ENCODE measurements at places on chromosomes 3 and 15.

GRCh38 chr3:112874725-112875124 is 28.1 kb upstream of the CD200R1L start:
- no peak for DNase-seq

- DNase-seq: no peak
These were observed 18.6 kb downstream of the SAMD7 start for GRCh38 chr3:169929830-169930519.

DNA sequence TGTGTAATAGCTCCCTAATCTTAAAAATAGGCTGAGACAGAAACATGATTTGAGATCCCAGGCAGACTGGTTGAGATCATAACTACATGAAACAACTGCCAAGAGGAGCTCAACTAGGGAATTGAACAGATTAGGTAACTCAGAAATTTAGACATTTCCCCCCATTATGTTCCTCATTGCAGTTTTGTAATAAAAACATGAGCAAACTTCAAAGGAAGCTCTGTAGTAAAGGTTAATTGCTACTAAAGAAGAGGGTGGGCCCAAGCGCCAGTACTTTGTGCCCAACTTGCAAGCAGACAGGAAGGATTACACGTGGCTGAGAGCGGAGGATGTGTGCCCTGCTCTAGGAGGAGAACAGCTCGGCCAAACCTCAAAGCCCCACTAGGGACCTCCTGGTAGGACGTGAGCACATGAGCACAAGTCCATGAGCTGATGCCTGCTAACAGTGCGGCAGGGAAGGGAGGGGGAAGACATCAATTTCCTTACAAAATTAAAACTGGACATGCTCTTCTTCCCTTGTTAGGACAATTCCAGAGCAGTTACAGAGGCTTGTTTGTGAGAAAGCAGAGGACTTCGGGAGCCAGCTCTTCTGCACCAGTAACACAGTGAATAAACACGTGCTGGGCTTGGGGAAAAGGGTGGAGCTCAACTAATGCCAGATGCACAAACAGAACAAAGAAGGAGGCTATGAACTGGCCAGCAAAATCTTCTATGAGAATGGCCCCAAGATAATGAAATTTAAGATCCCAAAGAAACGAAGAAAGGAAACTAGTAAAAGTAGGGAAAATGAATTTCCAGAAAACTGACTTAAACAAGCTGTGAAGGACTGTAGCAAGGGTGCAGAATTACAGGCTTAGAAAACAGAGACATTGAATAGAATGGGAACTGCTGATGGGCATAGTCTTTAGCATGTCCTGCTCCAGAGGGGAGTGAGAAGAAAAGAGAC is 275.5 kb downstream of the MECOM start:
- DNase-seq: no peak

- DNase-seq: no peak
These were observed 9.8 kb downstream of the CTXND1 start for GRCh38 chr15:80242132-80242769.

DNA sequence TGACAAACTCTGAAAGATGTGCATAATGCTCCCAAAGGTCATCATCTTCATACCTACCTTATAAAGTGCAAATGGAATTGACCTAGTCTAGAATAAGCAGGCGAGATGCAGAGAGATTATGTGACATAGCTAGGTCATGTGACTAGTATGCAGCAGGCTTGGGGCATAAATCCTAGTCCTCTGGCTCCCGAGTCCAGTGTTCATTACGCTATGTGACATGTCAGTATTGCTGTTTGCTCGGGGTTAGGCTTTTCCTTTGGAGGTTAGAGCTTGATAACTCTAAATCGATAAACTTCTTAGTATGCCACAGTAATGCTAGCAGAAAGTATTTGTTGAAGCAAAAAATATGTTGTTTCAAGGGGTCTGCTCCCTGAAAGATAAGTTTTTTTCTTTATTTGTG is 481.7 kb upstream of the TPRG1 start:
- DNase-seq: no peak

DNA sequence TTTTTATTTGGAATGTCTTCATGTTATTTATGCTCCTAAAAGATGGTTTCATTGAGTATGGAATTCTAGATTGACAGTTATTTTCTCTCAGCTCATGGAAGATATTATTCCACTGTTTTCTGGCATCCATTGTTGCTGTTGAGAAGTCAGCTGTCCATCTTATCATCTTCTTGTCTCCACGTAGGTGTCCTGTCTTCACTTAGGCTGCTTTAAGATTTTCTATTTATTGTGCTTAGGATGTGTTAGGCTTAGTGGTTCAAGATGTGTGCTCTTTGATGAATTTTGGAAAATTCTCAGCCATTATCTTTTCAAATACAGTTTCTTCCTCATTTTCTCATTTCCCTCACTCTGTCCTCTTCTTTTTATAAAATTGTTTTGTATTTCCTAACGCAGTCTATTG is 52.0 kb downstream of the SNRK start:
- no peak for DNase-seq

GRCh38 chr3:169228522-169228921 is 435.0 kb downstream of the MECOM start:
- DNase-seq: no peak

- no peak for DNase-seq
These were observed 6.2 kb upstream of the RBMS3 start for GRCh38 chr3:29274667-29275066.

GRCh38 chr3:80655216-80655615 is 887.4 kb upstream of the ROBO1 start:
- DNase-seq: no peak

DNA sequence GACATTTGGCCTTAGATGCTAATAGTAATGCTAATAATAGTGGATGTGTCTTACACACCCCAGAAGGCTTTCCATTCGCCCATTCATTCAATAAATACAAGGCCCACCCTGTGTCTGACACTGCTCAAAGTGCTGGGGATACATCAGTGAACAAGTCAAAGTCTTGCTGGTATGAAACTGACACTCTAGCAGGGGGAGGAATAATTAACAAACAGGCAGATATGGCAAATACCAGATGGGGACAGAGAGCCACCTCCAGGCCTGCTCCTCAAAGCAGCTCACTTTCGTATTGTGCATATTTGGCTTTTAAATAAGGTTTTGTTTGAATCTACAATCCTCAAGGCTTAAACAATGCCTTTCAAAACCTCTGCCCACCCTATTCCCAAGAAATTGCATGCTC is 28.3 kb upstream of the LYZL4 start:
- no peak for DNase-seq

DNA sequence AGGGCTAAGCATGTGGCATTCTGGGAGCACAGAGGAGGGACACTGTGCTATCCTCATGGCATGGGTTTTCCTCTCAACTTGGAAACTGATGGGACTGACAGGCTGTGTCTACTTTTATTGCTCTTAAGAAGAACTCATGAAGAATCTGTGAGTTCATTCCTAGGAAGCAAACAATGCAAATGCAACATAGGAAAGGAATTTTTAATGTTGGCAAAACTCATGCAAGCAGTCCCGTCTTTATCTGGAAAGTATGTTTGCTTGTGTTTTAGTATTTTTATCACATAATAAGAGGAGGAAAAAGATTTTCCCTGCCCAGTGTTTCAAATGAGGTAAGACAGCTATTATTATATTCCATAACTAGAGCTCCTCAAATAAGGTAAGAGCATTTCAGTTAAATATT is 89.7 kb downstream of the TRIM42 start:
- no peak for DNase-seq

GRCh38 chr3:30368978-30369377 is 237.4 kb upstream of the TGFBR2 start:
- DNase-seq: no peak

DNA sequence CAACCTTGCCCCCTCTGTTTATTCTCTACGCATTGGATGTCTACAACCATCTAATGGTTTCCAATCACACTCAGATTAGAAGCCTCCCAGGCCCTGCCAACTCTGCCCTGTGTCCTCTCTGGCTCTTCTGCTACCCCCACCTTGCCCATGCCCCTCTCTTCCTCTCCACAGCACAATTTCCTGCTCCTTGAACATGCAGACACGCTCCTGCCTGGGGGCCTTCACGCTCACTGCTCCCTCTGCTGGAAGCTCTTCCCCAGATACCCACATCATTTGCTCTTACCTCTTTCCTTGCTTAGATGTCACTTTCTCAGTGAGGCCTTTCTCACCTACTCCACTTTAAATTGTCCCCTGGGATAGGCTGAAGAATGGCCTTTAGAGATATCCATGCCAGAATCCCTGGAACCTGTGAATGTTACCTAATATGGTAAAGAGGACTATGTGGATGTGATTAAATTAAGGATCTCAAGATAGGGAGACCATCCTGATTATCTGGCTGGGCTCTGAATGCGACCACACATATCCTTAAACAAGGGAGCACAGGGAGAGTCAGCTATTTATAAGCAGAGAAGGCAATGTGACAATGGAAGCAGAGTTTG is 9.9 kb downstream of the KY start:
- no peak for DNase-seq

GRCh38 chr3:17023006-17023664 is 138.4 kb downstream of the PLCL2 start:
- DNase-seq: no peak

DNA sequence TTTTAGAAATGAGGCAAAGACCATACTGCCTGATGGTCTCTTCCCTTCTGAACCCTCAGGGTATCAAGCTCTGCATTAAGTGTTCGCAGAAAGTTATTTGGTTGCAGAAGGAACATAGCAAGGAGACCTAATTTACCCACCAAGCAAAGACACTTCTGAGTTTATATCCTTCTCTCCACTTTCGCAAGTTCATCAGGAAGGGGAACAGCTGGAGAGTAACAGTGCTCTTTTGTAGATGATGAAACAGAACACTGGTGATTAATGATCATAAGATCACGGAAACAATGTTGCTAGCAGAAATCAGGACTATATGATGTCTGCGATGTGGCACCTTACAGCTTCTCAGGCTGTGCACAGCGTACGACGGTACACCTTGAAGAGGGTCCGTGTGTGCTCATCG is 62.1 kb downstream of the NCEH1 start:
- no peak for DNase-seq

DNA sequence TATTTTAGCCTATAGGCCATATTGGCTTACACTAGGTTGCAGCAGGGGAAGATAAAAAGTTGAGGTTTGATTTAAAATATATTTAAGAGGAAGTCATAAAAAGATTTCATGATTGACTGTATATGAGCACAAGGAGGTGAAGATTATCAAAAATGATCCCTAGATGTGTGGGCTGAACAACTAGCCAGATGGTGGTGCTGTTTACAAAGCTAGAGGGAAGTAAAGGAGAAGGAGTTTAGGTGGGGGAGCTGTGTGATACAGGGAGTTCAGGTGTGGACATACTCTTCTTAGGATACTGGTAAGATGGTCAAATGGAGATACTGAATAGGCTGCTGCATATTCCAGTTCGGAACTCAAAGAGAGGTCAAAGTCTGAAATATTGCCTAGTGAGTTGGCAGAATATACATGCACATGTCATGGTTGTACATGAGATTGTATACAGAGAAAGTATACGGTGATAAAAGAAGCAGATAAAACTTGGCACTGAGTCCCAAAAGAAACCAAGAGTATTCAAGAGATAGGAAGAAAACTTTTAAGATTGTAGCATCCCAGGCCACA is 727.8 kb downstream of the NLGN1 start:
- DNase-seq: no peak

Data from activated naive CD4-positive, alpha-beta T cell (primary cell).